ENCODE measurements at places on chromosomes 2 and 18.
A peak's percentile ranks its signal among the peaks of the same experiment; 100 is the strongest.

DNA sequence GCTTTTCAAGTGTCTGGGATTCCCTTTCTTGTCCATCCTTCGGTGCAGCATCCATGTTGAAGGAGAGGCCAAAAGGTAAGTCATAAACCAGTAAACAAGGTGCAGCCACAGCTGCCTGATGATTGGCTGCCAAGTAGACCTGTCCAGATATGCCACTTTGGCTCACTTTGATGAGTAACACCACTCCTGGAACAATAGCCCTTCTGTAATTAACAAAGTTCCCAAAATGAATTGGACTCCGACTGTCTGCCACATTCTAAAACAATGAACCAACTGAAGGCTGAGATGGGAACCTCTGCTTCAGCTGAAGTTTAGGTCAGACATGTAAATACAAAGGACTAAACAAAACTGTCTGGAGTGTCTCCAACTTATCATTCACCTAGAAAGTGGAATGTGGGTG is 82.2 kb upstream of the LGALSL start:
- DNase-seq = no peak

GRCh38 chr2:71896385-71897136 is 251.1 kb downstream of the CYP26B1 start:
- DNase-seq = no peak

DNA sequence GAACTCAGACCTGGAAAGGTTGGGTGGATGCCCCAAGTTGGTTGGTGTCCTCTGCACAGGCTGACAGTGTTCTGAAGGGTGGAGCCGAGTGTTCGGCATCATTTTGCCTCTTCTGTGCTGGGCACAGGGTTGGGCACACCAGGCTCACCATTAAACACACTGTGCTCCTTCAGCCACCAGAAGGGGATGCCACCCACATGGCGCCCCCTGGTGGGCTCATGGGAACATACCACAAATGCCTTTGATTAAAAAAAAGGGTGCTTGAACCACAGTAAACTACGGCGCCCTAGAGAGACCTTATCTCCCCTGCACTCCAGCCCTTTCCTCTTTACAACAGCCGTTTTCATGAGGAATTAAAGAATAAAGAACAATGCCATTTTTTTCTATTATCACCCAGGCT is 89.4 kb downstream of the CELF4 start:
- no peak for DNase-seq

GRCh38 chr2:181847702-181848101 is 43.8 kb upstream of the ITPRID2 start:
- no peak for DNase-seq

- no peak for DNase-seq
These were observed 55.2 kb downstream of the ANKRD12 start for GRCh38 chr18:9191658-9192256.

- no peak for DNase-seq
These were observed 63.5 kb downstream of the CDH2 start for GRCh38 chr18:28113271-28114029.

- DNase-seq = no peak
These were observed 1.8 kb downstream of the GYPC start for GRCh38 chr2:126657636-126658318.

GRCh38 chr2:68134554-68134953 is 23.1 kb upstream of the PNO1 start:
- no peak for DNase-seq

DNA sequence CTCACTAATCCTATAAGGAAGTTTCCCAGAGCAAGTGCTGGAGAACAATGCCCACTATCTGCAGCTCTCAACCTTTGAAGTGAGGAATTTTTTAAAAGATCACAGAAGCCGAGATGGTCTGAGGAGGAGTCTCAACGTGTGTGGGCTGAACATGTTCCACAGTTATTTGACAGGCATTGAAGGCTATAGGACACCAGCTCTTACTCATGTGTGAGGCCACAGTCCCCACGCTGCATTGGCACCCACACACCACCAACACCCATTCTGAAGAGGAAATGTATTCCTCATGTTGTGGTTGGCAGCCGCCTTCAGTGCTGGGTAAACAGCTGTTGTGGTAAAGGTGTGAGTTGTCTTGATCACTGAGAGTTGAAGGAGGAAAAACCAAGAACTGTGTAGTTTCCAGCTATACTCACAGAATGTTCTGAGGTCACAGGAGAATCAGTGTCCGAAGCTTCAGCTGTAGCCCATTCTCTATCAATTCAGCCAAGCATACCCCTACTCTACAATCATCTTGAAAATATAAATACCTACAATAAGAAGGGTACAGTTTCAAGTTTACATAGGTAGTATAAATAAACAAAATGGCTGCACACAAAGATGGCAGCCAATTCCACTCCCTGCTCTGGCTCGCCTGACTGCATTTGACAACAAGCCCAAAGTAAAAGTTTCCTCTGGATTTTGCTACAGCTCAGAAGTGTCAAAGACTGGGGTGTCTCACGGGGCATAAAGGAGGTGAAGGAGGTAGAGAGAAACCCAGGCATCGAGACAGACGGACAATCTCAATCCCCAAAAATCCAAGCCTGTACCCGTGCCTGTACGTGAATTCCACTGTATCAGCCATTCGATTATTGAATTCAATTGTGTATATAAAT is 12.1 kb downstream of the CD226 start:
- no peak for DNase-seq

DNA sequence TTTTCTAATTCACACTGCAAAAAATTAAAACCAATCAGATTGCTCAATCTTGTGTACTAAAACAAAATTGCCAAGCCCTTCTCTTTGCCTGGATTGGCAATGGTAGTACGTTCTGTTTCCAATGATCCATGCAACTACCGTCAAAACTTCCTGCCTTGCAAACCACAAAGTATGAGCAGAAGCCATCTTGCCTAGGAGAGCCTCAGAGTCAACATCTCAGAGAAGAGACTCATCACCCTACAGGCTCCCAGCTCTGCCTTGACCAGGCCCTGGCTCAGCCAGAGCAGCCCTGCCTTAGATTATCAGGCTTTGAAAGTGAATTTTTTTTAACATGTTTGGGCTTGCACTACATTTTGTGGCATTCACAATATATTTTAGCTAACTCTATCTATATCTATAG is 574.1 kb downstream of the SATB2 start:
- no peak for DNase-seq

DNA sequence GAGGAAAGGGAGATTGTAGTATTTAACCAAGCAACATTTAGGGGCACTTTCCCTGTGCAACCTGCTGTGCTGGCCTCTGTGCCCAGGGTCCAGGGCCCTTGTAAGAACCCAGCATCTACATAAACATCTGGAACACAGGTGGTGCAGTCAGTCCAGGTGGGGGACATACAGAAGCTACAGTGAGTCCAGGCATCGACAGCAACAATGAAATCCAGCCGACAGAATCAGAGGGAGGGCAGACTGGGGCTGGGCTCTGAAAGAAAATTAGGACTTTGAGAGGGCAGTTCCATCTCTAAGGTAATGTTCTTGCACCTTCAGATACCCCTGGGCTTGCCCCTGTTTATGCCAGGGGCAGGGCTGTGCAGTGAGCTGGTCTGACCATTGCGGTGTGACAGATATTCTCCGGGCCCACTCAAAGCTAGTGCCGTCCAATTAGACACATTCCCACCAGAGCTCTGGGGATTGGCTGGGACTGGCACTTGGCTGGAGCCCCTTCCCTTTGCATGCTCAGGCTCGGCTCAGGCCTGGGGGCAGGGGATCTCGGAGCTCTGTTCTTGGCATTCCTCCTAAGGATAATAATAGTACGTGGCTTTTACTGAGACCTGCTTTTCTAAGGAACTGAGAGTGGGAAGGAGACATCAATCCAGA is 5.4 kb downstream of the LBH start:
- DNase-seq = no peak

DNA sequence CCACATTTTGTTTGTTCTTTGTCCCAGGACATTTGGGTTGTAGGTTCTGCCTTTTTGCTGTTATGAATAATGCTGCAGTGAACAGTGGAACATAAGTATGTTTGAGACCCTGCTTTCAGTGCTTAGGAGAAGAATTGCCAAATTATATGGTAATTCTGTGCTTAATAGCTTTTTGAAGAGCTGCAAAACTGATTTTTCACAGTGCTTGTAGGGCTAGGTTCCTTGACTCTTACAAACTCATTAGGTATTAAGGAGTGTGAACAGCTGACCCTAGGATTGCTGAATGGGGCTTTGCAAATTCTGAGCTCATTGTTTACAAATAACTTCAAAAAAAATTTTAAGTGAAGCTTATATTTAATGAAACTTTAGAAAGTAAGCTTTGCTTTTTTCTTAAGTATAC is 154.2 kb downstream of the LTBP1 start:
- DNase-seq = no peak

DNA sequence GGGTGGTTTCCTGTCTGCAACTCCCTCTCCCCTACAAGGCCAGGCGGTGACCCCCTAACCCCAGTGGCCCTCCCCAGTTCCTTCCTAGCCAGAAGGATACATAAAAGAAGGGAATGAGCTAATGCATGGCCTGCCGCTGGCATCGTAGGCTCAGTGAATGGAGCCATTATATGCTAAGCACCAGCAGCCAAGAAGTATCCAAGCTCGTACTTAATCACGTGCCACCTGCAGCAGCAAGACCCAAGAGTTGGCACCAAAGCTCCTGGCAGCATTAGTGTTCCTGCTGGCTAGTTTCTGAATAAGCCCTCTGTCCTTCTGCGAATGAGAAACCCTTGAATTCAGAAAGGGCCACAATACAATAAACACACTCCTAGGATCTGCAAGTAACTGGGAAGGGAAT is 4.3 kb downstream of the DBI start:
- DNase-seq = peak; percentile 80

- no peak for DNase-seq
These were observed 2.6 kb downstream of the SEC11C start for GRCh38 chr18:59142274-59142673.

DNA sequence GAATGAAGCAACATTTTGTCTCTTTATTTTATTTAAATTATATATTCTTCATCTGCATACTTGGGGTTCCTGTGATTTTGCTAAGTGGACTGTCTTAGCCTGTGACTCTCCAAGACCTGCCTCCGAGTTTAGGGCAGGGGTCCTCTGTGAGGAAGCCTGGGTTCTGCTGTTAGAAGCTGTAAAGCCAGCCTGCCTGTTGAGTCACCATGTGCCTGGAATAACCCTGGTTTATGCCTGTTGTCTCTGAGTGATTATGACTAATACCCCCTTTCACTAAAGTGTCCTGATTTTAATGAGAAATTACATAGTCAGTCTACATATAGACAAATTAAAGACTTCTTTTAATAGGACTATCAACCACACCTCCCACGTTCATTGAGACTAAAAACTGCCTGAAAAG is 369.1 kb downstream of the ZNF521 start:
- DNase-seq = no peak

GRCh38 chr18:41262688-41263087 is 692.3 kb upstream of the PIK3C3 start:
- DNase-seq = no peak

DNA sequence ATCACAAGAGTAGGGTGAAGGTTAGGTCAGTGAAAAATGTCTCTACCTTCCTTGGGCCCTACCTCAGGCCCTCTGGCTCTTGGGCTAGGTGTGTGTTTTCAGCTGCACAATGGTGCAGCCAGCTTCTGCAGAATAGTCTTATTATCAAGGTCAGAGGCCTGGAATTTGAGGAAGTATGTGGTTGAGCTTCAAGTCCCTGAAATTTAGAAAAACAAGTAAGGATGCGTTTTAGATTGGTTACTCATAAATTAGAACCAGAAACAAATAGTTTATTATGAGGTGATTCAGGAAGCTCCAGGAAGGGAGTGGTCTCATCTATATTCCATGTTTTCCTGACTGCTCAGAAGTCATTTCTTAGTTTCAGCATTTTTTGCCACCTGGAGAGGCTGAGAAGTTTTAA is 204.2 kb upstream of the CELF4 start:
- no peak for DNase-seq

DNA sequence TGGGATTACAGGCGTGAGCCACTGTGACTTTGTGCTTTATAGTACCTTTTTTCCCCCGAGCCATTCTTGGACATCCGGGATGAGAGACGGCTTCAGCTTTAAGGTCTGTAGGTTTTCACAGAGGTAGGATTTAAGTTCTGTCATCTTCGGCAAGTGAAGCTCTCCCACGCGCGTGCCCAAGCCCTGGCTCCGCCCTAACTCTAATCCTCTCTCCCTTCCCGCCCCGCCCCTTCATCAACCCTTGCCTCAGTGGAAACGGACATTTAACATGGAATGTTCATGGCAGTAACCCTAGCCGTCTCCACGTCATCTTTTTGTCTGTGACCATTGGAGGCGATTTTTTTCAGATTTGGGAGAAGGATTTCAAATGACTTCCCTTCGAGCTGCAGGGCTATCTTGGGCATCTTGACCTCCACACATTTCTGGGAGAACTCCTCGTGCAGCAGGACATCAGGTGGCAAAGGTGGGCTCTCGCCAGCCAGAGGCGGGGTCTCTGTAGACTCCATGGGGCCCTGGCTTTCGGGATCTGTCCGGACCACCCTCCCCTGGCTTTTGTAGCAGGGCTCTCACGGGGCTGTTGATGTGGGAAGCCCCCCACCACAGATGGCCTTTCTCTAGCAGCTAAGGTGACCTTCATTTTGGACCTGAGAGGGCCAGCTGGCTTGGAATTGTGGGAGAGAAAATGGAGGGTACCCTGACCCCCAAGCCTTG is 6.8 kb downstream of the COLEC11 start:
- no peak for DNase-seq

GRCh38 chr18:59765343-59765742 is 68.1 kb upstream of the CCBE1 start:
- DNase-seq = no peak

DNA sequence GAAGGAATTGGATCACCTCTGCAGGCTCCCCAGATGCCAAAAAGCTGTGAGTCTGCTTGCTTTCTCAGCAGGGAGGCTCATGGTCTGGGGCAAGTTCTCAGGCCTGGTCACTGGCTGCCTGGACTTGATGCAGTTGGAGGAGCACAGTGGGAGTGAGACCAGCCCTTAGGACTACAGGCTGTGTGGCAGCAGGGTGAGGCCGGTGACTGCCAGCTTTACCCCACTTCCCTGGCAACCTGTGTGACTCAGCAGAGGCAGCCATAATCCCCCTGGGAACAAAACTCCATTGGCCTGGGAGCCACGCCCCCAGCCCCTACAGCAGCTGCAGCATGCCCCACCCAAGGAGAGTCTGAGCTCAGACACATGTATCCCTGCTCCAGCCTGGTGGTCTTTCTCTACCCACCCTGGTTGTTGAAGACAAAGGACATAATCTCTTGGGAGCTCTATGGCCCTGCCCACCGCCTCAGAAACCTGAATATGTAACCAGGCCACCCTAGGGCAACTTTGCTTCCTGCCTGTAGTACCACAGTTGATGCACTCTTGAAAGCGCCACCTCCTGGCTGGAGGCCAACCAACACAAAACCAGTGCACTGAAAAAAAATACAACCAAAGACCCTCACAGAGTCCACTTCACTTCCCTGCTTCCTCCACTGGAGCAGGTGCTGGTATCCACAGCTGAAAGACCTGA is 106.8 kb upstream of the SPATS2L start:
- no peak for DNase-seq

GRCh38 chr2:157231476-157231875 is 26.0 kb upstream of the GALNT5 start:
- no peak for DNase-seq

DNA sequence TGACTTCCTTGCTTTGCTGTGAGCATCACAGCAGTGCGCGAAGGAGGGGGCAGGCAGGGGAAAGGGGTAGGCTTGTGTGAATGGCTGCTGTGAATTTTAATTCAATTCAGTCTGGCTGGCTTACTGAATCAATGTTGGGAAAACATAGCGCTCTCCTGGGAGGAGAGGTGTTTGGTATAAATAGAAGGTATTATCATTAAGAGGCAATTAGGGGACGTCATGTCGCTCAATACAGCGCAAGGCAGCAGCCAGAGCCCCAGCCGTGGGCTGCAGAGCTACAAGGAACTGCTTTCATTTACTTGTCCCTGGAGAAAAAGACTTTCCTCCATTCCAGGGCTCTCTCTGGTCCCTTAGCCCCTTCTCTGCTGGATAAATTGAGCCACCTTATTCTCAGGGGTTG is 181.4 kb upstream of the MSH6 start:
- no peak for DNase-seq

GRCh38 chr2:165623783-165624469 is 154.4 kb downstream of the CSRNP3 start:
- no peak for DNase-seq
